Smooth muscle cell of trachea (primary cell): ENCODE measurements at places on chromosomes 5 and 9. TPM values are rescaled to one million over a fixed set of nuclear protein-coding genes. Genes with fewer than 3 reads are reported as not detected.

SOHLH1 gene
- not detected in 2 replicates for total RNA-seq

TRIM14 gene
- total RNA-seq = 6.5 and 7.0 TPM in 2 replicates

TMEM174 gene
- not detected in 2 replicates for total RNA-seq

PLAC8L1 gene
- not detected in 2 replicates for total RNA-seq

SPATA31E1 gene
- total RNA-seq = not detected in 2 replicates

FRMPD1 gene
- total RNA-seq = not detected in 2 replicates

ADGRD2 gene
- not detected in 2 replicates for total RNA-seq

C9 gene
- under 0.01 TPM in 1 of 2 replicates, not detected in the other for total RNA-seq

PCDHA1 gene
- total RNA-seq = under 0.01 TPM in 1 of 2 replicates, not detected in the other

DDX4 gene
- under 0.01 TPM in 1 of 2 replicates, not detected in the other for total RNA-seq

SPOCK1 gene
- total RNA-seq = 36.1 and 54.9 TPM in 2 replicates

NDUFS6 gene
- total RNA-seq = 26.0 and 48.1 TPM in 2 replicates

RAB3C gene
- total RNA-seq = not detected in 2 replicates

DNAJB5 gene
- total RNA-seq = 9.0 and 12.1 TPM in 2 replicates

ADAMTS16 gene
- 0.17 TPM in 1 of 2 replicates, not detected in the other for total RNA-seq

SHOC1 gene
- under 0.01 and 0.17 TPM in 2 replicates for total RNA-seq

MRRF gene
- 36.7 and 39.9 TPM in 2 replicates for total RNA-seq

FABP6 gene
- not detected in 2 replicates for total RNA-seq

ACOT12 gene
- total RNA-seq = 1.6 and 2.2 TPM in 2 replicates

SH3RF2 gene
- 1.0 and 1.2 TPM in 2 replicates for total RNA-seq

SLC6A7 gene
- not detected in 2 replicates for total RNA-seq

TRAF2 gene
- total RNA-seq = 11.8 and 14.6 TPM in 2 replicates

CXXC5 gene
- total RNA-seq = 57.9 and 140 TPM in 2 replicates

PLPPR1 gene
- total RNA-seq = not detected in 2 replicates

GGTA1 gene
- not detected in 2 replicates for total RNA-seq
